Stimulated activated CD8-positive, alpha-beta memory T cell treated with anti-CD3 and anti-CD28 coated beads, Interleukin-2, amount 100 ng/mL, for 1 hour (primary cell): ENCODE measurements at places on chromosomes 1 and 21.
A peak's percentile ranks its signal among the peaks of the same experiment; 100 is the strongest.

DNA sequence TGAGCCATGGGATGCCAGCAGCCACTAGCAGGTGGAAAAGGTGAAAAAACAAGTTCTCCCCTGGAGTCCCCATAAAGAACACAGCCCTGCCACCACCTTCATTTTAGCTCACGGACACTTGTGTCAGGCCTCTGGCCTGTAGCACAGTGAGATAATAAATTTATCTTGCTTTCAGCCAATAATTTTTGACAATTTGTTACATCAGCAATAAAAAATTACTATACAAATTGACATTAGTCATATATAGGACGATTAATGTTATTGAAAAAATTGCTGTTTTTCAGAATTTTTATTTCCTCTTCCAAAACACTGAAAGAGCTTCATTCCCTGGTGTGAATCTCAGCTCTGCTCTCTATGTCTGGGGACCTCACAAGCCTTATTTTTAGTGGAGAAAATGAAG is 152.9 kb upstream of the ETV3 start:
- no peak for DNase-seq

- DNase-seq, result peak; percentile 8
Measured at GRCh38 chr1:200905411-200906052, 10.8 kb downstream of the INAVA start.

GRCh38 chr1:53689736-53690326 is 49.1 kb downstream of the GLIS1 start:
- no peak for DNase-seq

DNA sequence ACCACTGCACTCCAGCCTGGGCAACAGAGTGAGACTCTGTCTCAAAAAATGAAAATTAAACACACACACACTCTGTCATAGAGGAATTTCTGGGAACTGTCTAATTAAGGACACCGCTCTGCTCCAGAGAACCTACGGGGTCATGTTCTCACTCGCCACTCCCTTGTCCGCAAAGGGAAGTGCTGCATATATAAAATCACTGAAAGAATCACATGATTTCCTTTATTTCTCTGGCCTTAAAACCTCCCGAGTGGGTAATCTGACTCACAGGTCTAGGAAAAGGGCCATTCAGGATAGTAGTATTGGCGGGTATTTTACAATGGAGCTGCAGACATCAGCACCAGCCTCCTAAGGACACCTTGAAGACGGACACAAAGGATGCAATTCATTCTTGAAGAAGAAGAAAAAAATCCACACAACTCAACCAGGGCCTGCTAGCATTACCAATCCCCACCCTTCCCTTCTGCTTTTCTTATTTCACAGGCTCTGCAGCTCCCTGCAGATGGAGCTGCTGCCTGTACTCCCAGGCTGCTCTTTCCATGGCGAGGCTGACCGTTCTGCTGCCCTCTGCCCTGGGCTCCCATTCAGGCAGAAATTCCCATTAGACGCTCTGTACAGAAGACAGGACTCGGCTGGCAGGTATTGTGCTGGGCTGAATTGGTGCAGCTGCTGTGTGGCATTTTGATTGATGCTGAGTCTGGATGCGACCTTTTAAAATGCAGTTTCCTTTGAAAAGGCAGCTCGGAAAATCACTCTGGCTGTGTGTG is 53.3 kb upstream of the FAM89A start:
- DNase-seq, result no peak

GRCh38 chr1:160070243-160071163 is 543 bp upstream of the KCNJ10 start:
- peak; percentile 33 for DNase-seq

- no peak for DNase-seq
Measured at GRCh38 chr1:195096051-195096521, 1512.2 kb downstream of the KCNT2 start.

DNA sequence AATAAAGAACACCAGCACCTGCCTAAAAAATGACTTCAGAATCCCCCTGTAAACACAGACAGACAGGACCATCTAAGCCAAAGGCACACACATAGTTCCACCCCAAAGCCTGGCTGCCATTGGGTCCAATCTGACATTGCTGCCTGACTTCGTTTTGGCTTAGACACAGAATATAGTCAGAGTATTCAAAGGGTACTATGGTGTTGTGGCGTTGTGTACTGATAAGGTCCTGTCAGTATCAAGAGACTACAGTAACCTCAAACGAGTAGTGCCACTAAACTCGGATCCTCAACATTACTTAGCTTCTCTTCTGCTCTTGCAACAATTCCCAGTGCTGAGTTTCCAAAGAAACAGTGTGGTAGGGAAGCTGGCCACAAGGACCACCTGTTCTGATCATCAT is 169.3 kb upstream of the NR5A2 start:
- DNase-seq, result no peak

- no peak for DNase-seq
Measured at GRCh38 chr1:209176866-209177430, 406.6 kb upstream of the CAMK1G start.

DNA sequence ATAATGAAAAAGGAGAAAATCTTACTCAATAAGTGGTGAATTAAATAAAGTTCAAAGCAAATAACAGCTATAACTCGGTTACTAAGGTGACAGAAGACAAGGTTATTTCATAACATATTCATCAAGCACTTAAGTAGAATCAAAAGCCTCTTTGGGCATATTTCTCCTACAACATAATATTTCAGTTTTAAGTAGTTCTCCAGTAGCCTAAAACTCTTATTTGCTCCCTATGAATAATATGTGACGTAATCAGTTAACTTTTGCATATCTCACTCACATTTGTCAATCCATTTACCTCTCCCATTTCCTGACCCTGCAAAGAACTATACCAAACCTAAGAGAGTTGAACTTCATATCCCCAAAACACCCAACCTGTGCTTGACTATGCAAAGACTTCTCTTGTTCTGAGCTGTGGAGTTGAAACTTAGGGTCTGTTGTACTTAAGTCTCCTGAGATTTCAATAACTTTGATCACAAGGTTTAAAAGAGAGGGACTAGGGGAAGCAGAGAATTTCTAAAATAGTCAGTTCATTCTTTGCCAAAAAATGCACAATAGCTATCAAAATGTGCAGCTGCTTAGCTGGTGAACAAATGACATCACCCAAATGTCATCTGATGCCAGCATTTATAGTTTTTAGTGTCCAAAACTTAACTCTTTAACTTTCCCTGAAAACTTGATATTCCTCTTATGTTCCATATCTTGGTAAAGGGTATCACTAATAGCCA is 37.2 kb downstream of the TTLL7 start:
- DNase-seq, result no peak

GRCh38 chr21:39232861-39233291 is 49.6 kb upstream of the PSMG1 start:
- DNase-seq, result no peak

GRCh38 chr21:15250384-15250783 is 185.6 kb upstream of the NRIP1 start:
- DNase-seq, result no peak

DNA sequence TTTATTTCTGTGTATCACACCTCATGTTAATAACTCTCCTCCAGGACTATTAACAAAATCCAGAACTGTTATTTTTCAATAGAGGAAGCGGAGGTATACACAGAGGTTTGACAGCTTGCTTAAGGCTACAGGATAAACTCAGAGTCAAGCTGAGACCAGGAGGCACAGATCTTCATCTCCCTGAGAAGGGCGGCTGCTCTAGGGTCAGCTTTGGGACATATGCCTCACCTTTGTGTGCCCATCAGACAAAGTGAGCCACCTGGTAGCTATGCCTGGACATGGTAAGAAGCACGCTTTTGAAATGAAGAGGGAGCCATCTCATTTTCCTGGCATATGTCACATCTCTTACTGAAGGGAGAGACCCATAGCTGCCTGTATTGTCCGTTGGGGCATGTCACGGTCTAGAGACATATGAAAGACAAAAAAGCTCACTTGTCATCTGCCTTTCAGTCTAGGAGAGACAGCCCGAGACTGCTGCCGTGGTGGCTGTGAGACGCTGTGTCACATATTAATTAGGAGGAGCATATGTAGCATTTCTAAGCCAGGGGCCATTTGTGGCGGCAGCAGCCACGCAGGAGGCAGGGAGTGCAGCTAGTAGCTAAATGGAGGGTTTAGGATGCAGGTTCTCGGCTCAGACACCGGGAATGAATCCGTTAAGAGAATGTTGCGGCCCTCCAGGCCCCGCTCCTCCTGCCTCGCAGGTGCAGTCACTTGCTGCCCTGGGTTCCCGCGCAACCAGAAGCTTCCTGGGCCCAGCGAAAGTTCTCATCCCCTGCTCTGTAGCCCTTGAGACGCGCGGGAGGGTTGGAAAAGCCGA is 161.3 kb upstream of the C1orf21 start:
- DNase-seq, result no peak

DNA sequence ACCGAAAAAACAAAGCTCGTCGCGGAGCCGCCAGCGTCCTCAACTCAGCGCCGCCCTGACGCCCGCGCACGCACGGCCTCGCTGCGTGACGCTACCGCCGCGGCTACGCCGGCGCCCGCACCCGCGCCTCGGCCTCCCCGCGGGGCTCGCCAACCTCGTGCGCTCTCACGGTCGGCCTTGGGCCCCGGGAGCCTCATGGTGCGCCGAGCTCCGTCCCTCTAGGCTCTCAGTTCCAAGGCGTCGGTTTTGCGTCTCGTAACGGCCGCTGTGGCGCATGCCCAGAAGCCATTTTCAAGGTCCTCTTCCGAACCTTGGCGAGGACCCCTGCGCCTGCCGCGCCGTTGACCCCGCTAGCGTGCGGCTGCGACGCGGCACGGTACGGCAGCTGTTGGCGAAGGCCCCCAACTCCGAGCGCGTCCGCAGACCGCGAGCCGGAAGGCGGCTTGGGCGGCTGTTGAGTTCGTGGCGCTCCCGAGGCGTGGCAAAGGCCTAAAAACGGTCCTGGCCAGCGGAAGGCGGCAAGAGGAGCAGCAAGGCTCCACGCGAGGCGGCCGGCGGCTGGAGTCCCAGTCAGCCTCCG is at the start of gene HENMT1:
HENMT1 (minus strand) TSS at position 64 of the 580 bp plus-strand sequence. CDS start 1,209 bp downstream, outside the sequence.
- DNase-seq, result peak; percentile 56

GRCh38 chr1:237111807-237112206 is 69.8 kb downstream of the RYR2 start:
- no peak for DNase-seq

GRCh38 chr21:15260604-15261003 is 195.8 kb upstream of the NRIP1 start:
- DNase-seq, result no peak

DNA sequence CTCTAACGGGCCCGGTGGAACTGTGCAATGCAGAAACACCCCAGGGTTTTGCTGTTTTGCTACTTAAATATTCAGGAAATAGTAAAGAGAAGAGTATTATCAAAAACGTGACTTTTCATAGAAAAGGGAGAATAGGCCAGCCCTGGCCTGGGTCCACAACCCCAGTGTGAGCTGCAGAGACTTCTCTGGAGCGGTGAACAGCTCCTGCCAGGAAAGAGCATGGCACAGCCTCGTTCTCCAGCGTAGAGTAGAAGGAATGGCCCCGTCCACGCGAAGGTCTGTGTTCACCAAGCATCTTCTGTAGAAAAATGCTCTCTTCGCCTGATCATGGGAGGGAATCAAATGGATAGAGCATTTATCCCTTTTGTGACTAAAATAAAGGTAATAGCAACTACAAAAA is 51.4 kb downstream of the PDE9A start:
- DNase-seq, result no peak

DNA sequence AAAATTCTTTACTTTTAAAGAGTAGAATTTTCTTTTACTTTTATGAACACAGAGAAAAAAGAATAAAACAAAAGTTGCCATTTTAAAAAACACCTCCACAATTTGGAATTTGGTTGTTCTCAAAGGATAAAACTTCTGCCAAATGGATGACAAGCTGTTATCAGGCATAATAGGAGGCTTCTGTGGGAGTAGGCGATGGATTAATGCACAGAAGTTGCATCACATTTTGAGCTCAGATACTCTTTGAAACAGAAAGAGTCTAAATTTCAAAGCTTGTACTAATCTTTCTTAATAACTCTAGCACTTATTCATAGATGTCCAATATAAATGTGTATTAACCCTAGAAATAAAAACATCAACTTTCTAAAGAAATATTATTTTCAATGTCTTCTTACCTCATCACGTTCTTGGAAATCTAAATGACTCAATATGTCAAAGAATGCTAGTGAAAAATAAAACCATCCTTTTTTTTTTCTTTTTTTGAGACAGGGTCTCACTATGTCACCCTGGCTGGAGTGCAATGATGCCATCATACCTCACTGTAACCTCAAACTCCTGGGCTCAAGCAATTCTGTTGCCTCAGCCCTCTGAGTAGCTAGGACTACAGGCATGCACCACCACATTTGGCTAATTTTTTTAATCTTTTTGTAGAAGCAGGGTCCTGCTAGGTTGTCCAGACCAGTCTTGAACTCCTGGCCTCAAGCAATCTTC is 112.8 kb upstream of the USP25 start:
- DNase-seq, result no peak

DNA sequence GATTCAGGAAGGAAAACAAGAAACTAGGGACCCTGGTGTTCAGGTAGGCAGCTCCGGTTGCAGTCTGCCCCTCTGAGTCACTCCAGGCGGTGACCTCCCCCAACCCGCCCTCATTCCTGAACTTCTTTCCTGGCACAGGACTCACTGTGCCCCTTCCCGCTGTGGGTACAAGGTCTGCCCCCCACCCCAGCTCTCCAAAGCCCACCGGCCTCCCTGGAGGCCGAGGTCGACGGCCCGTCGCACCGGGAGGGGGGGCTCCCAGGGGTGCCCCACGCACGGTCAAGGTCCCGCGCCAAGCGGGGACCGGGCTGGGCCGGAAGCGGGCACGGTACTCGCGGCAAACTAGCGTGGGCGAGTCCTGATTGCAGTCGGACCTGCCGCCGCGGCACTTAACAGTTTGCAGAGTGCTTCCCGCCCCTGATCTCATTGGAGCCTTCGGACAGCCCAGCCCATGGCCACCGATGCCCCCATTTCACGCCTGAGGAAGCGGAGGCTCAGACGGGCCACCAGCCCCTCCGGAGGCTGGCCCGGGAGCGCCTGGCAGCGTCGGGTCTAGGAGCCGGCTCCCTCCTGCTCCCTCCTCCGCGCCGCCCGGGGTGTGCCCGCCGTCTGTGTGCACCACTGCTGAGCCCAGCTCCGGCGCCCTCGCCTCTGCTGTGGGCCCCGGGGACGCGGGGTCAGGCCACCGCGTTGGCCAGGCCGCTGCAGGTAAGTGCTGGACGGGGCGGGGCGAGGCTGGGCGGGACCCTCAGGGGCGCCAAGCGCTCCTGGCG is at the start of gene GJB3:
GJB3 (plus strand) TSS at position 144 of the 773 bp plus-strand sequence. CDS start 3,549 bp downstream, outside the sequence.
- DNase-seq, result no peak

DNA sequence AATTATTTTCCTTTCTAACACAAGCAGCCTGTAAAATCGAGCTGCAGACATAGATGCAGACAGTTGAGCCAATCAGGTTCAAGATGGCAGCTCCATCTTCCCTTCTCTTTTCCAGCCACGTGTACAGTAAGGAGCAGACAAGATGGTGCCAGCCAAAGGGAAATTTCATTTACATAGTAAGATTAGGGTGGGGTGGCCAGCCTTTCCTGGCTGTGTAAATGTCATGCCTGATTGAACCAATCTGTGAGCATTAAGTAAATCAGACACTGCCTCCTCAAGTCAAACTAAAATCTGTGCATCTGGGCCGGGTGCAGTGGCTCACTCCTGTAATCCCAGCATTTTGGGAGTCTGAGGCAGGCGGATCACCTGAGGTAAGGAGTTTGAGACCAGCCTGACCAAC is 60.2 kb downstream of the TBCE start:
- DNase-seq, result no peak

DNA sequence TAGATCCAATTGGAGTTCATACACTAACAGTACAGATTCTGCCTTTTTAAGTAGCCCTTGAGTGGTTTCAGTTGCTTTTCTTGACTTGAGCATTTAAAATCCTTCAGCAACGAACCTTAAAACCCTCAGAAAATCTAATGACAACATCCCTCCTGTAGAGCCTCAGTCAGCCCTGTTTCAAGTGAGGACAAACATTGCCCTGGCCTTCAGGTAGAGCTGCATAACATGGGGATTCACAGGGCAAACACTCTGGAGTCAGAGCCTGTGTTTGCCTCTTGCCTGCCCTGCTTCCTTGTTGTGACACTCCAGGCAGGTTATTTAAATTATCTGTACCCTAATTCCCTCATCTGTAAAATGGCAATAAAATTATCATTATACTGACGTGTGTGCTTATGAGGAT is 96.1 kb upstream of the KCNA3 start:
- DNase-seq, result no peak
